HT1080 (cell line): ENCODE measurements at places on chromosomes 12 and 14. TPM values are rescaled to one million over a fixed set of nuclear protein-coding genes. Genes with fewer than 3 reads are reported as not detected.

DNA sequence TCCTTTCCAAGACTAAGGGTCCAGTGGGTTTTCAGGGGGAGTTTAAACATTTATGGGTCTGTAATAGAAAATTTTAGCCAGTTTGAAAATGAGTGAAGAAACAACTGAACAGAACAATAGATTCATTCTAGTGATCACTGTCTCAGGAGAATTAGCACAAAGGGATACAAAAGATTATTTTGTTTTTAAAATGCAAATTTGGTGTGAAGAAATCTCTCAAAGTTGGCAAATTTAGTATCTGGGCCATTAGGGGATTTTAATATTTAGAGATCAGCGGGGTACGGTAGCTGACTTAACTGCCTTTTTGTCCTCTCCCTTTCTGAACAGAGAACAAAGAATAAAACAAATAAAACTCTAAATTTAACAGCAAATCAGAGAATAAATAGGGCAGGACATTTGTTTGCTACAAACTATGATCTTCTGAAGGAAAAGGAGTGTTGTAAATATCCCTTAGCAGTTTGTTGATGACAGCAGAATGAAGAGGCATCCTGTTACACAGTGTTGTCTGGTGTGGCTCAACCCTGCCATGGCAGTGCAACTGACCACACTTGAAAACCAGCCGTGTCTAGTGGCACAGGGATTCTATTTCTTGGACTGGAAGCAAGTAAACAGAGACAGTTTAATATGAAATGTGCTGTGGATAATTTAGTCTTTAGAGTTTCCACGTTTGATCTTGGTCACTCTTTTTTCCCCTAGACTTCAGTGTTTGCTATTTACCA is 46.3 kb upstream of the LRTM2 start:
- DNase-seq: no peak

GRCh38 chr12:43095669-43096280 is 456.2 kb downstream of the ADAMTS20 start:
- no peak for DNase-seq

IFNG-AS1 gene
- total RNA-seq: not detected in 2 replicates

GRCh38 chr12:22180705-22181104 is 134.7 kb downstream of the CMAS start:
- no peak for DNase-seq

JPH4 gene
- 32.5 and 36.3 TPM in 2 replicates for total RNA-seq

GRCh38 chr12:93638954-93639353 is 38.2 kb upstream of the CRADD start:
- DNase-seq: no peak

DNA sequence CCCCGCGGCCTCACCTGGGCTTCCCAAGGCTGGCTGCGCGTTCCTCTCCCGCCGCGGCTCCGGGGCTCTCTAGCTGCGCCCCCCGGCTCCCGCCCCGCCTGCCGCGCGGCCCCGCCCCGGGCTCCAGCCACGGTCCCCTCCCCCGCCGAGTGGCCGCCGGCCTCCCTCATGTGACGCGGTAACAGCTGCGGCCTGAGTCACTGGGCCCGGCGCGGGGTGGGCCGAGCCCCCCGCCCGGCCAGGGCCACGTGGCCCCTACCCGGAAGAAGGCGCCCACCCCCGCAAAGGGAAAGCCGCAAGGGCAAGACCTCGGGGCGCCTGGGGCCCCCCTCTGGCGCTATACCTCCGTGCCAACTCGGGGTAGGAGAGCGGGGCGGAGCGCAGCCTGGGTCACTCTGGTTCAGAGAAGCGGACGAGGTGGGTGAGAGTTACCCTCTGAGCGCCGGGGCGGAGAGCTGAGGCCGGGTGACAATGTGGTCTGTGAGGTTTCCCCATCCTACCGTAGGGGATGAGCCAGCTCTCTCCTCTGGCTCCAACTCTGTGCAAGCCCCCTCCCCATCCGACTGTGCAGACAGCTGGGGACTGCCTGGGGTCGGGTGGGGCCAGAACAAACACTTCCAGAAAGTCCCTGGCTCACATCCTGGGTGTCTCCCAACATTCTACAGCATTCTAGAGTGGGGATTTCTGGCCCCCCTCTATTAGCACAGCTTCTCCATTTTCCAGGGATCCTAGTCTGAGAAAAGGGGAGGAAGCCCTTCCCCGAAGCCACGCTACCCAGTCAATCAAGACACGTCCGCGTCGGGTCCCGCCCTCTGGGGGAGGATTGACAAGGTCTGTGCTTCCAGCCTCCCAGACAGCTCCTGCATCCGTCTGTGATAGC is at the start of gene CD63:
Gene CD63, minus strand, starts transcription at position 71 of the 880 bp plus-strand sequence. CDS start 668 bp downstream, outside the sequence.
- peak; percentile 92 for DNase-seq

GRCh38 chr14:104171895-104172294 is 33.5 kb downstream of the KIF26A start:
- no peak for DNase-seq

DYNC1H1 gene
- 406 and 409 TPM in 2 replicates for total RNA-seq

DNA sequence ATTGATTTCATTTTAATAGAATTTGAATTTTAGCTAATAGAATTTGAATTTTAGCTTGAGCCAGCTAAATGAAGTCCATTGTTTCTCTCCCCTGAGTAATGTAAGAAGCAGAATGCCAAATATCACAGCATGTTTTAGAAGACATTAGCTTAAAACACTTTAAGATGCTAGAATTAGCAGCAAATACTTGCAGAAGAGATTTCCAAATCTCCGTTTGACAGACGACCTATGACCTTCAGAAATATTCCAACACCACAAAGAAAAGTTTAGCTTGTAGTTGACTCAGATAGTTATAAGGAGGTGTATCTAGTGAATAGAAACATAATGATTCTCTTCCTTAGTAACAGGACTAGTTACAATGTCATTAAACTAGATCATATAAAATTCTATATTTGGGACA is 51.7 kb upstream of the MYF6 start:
- no peak for DNase-seq

MYF5 gene
- not detected in 2 replicates for total RNA-seq

- DNase-seq: no peak
Observed at GRCh38 chr12:66698558-66698957, 19.7 kb upstream of the GRIP1 start.

GRCh38 chr12:119989731-119990381 is 820 bp downstream of the BICDL1 start:
- DNase-seq: peak; percentile 45

GRCh38 chr12:58529114-58529665 is 391.1 kb downstream of the LRIG3 start:
- DNase-seq: peak; percentile 69

- no peak for DNase-seq
Observed at GRCh38 chr12:65592416-65592815, 231.9 kb upstream of the HMGA2 start.

DNA sequence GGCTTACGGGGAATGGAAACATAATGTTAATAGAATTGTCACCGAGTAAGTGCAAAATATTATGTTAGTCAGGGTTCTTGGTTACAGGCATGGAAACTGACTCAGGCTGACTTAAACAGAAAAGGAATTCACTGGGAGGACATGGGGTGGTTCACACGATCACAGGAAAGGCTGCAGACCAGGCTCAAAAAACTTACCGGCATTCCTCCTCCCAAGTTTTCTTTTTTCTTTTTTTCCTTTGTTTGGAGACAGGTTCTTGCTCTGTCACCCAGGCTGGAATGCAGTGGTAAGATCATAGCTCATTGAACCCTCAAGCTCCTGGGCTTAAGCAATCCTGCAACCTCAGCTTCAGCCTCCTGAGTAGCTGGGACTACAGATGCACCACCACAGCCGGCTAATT is 11.9 kb upstream of the UBE2N start:
- DNase-seq: peak; percentile 68

- DNase-seq: no peak
Observed at GRCh38 chr14:77045238-77046162, 17.0 kb upstream of the IRF2BPL start.

GRCh38 chr14:24310265-24310645 is 315 bp downstream of the LTB4R2 start:
- no peak for DNase-seq

HPD gene
- total RNA-seq: 0.47 TPM in 1 of 2 replicates, not detected in the other

- no peak for DNase-seq
Observed at GRCh38 chr12:132287391-132288238, 41.8 kb downstream of the GALNT9 start.

DNA sequence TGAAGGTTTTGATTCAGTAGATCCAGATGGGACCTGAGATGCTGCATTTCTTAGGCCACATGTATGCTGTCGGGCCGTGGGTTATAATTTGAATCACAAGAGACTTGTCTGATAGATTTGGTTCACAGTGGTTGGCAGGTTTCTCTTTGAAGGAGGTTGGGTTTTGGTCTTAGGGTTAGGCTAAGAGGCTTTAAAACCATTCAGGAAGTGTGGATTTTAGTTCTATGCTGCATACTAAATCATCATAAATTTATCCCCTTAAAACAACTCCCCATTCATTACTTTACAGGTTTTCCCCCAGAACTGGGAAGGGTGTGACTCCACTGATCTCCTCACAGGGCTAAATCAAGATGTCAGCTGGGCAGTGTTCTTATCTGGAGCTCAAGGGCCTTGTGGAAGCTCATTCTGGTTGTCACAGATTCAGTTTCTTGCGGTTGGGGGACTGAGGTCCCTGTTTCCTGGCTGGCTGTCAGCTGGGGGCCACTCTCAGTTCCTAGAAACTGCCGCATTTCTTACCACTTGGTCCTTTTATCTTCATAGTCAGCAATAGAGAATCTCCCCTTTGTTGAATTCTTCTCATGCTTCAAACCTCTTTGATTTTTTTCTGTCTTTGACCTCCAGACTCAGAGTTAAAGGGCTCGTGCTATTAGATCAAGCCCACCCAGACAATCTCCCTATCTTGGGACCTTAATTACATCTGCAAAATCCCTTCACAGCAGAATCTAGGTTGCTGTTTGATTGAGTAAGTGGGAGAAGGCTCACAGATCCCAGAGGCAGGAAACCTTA is 20.6 kb upstream of the PCNX1 start:
- DNase-seq: no peak

DNA sequence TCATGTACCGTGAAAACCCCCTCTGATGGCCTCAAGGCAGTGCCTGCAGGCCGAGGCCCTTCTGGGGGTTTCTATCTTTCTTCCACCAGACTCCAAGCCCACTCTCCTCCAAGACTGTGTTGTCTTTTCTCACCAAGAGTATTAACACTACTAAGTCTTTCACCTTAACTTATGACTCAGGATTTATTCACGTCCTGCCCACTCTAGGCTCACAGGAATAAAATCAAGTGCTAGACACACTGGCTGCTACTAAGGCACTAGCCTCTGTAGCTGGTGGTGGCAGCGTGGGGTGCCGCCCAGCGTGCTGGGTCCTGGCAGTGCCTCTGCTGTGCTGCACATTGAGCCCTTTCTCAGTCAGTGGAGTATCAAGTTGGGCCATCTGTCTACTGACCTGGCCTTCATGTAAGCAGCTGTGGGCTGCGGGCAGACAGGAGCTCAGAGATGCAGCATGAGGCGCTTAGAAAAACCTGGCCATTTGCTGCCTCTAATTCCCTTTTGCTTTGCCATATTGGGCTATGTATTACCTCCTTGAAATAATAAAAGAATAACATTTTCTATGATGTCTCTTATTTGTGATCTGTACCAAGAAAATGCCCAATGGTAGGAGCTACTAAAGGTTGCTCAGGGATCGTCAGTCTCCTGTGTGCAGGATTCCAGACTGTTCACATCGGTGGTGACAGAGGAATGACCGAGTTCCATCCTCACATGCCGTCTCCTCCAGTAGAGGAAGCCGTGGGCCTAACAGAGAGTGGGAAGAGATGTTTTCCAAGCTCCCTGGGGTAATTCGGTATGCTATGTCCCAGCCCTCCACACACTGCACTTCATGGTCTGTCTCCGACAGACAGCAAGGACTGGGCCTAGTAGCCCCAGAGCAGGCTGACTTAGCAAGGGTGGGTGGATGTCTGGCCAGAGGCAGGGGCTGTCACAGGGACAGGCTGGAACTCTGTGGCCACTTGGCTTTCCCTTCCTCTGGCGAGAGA is 39.9 kb downstream of the MAX start:
- DNase-seq: peak; percentile 78

CLEC1B gene
- not detected in 2 replicates for total RNA-seq

DNA sequence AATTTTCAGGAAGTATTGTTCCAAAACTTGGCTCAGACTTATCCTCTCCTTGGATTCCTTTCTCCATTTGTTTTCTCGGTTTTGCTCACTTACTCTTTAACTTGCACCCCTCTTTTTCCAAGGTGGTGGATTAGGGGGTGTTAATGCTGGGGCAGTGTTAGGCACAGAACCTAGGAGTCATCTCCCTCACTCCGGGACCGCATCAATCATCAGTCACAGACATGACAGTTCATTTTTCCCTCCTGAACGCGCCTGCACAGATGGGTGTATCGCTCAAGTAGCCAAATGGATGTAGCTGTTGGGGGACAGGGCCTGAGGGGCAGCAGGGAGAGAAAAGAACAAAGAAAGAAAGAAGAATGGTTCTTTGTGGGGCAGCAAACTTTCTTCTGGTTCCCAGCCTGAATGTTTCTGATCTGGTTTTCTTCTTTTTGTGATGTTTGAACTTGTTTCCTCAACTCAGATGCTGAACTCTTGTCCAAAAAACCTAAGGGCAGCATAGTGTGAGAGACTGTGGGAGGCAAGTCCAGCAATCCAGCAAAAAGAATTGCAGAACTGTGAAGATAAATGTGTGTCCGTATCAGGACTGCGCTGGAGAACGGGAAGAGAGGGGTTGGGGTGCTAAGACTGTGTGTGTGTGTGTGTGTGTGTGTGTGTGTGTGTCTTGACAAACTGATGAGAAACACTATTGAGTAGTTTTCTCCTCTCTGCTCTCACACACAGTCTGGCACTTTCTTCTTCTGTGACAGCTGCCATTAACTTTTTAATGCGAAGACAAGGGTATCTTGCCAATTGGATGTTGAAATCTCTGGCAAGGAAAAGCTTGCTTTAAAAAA is 131.1 kb downstream of the FBXL14 start:
- no peak for DNase-seq

HHIPL1 gene
- total RNA-seq: not detected in 2 replicates

DNA sequence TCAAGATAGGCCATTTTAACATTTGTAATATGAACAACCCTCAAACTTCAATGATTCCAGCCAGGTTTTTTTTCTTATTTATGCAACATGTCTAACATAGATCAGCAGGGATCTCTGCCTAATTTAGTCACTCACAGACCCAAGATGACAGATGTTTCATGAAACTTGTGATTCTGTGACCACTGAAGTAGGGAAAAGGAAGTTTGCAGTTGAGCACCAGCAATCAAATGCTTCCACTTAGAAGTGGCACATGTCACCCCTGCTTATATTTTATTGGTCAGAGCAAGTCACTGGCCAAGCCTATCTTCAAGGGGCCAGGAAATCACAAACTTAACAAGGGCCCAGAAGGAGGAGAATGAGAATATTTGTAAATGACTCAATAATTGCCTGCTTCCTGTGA is 150.6 kb downstream of the BCAT1 start:
- no peak for DNase-seq
